ENCODE measurements at places on chromosomes 6 and 20.

- DNase-seq: no peak
These were observed 250.5 kb upstream of the PRND start for GRCh38 chr20:4471221-4471620.

GRCh38 chr20:1434571-1435336, 31.9 kb downstream of the NSFL1C start:
- DNase-seq: no peak

GRCh38 chr6:44667226-44667625, 279.7 kb downstream of the CDC5L start:
- DNase-seq: no peak

DNA sequence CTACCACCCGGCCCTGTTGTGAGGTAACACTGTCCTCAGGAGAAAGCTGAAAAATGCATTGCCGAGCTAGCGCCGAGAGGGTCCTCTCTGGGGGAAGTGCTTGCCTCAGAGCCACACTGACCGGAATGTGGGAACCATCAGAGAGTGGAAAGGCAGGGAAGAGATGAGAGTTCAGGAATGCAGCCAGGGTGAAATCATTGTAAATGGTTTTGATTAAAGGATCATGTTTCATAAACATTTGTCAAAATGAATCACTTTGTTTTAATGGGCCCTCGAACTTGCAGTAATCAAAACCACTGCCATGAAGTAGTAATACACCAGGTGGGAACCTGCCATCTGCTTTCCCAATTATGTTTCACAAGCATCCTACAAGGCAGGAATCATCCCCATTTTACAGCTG, 16.9 kb upstream of the IL17F start:
- no peak for DNase-seq

- DNase-seq: no peak
These were observed 111.8 kb upstream of the CENPW start for GRCh38 chr6:126227833-126228702.

GRCh38 chr6:30955367-30956042, 14.7 kb downstream of the MUCL3 start:
- peak; percentile 25 for DNase-seq

- DNase-seq: no peak
These were observed 107.7 kb upstream of the BTN3A2 start for GRCh38 chr6:26257272-26257671.

DNA sequence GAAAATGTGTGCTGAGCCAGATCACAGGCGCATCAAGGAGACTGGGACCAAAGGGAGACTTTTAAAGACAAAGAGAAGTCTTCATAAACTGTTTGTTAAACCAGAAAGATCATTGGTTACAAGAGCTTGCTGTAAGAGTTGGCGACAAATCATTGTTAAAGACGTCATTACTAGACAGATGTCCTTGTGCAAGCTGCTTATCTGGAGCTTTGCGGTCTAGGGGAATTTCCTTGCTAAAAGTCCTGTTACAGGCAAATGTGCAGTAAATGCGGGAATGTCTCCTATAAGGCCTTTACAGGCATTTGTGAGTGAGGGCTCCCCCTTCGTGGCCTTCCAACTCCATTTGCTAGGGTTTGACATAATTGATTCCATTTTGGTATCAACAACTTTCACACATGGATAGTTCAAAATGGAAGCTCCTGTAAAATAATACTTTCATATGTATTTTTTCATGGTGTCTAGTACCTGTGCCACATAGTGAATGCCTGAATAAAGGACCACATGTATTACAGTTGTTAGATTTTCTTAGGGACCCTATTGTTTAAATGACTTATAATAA, 362.4 kb downstream of the UTRN start:
- no peak for DNase-seq

GRCh38 chr6:15516378-15516777, 146.4 kb downstream of the DTNBP1 start:
- DNase-seq: no peak

DNA sequence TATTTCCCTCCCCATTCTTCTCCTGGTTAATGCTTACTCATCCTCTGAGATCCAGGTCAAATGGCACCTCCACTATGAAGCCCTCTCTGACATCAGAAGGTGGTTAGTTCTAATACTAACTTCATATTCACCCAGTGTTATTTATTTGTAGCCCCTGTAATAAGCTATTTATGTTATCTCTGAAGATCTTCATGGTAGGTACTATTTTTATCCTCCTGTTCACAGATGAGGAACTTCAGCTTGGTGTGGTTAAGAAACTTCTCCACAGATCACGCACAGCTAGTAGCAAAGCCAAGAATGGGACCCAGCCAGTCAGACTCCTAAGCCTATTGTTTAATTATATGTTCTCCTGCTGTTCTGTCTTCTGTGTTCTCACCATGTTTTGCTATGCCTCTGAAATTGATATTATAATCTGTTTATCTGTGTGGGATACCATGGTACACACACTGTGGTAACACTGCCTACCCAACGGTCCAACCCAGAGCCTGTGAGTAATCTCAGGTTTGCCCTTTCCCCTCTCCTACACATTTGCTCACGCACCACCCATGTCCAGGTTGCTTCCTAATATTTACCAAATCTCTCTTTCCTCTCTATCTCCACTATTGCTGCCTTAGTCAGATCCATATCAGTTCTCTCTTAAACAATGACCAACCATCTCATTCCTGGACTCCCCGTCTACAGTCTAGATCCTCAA, 98.4 kb downstream of the IPCEF1 start:
- no peak for DNase-seq

DNA sequence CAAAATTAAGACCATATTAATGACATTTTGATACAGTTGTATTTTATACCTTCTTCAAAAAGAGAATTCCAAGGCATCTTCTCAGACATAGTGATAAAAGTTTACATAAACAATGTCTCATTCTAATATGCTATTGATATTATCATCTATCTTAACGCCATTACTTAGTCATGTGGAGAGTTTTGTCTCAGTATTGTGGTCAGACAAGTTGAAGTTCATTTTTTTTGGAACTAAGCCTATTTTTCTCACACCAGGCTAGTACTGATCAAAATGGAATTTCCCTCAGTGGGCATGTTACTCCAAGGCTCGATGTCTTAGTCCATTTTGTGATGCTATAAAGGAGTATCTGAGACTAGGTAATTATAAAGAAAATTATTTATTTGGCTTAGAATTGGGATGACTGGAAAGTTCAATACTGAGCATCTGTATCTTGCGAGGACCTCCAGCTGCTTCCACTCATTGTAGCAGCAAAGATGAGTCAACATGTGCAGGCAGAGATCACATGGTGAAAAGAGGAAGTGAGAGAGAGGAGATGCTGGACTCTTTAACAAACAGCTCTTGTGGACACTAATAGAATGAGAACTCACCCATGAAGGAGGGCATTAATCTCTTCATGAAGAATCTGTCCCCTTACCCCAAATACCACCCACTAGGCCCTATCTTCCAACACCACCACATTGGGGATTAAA, 825.5 kb upstream of the MANEA start:
- DNase-seq: no peak

DNA sequence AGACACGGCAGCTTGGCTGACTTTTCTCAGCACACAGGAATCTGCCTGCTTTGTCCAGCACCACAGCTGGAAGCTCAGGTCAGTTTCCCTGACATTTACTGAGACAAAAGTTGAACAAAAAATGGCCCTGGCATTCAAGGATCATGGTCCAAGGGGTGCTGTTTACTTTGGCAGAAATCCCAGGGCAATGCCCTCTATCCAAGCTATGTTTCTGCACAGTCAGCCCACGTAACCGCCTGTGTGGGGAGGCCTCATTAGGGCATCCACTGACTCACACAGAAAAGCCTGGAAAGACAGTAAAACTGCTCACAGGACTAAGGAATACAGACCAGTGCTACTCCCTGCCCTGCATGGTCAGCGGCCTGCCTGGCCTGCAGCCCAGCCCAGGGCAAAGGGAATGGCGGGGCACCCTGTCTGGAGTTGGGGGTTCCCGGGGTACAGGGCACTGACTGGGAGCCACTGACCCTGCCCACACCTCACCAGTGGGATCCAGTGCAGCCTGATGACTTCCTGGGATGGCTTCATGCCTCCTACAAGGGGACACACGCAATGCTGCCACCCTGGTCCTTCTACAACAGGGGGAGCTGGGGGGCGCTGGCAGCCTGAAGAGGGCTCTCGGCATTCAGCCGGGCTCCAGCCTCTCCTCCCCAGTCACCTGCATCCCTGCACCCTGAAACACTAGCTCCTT, 77.1 kb downstream of the NINL start:
- DNase-seq: no peak

DNA sequence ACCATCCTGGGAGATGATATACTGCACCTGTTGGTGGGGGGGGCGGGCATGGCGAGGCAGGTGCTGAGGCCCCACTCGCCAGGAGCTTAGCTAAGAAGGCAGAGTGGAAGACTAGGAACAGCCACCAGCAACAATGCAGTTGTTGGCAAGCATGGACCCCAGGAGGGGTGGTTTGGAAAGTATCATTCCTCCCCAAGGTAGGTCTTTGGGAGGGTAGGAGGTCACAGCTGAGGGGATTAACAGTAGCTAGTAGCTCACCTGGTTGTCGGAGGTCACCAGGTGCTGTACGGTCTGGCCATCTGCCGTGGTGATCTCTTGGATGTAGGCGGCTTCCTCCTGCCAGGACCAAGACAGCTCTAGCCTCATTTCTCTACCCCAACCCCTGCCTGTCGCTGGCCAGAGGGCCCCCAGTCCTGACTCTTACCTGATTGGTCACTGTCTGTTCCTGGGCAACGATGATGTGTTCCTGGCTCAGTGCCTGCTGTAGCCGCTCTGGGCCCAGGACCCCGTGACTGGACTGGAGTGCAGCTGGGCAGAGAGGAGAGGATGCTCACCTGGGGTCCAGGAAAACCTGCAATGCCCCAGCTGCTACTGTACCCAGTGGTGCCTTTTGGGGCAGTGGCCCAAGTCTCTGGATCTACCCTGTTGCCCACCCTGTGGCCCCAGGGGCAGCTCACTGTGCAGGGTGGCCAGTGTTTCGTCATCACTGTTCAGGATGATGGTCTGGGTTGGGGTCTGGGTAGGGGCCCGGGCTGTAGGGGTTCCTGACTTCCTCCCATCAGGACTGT, 15.3 kb downstream of the PCIF1 start:
- no peak for DNase-seq

- no peak for DNase-seq
These were observed 30.8 kb downstream of the SMLR1 start for GRCh38 chr6:130858054-130858453.

GRCh38 chr6:113361014-113361645, 496.0 kb upstream of the MARCKS start:
- DNase-seq: no peak

DNA sequence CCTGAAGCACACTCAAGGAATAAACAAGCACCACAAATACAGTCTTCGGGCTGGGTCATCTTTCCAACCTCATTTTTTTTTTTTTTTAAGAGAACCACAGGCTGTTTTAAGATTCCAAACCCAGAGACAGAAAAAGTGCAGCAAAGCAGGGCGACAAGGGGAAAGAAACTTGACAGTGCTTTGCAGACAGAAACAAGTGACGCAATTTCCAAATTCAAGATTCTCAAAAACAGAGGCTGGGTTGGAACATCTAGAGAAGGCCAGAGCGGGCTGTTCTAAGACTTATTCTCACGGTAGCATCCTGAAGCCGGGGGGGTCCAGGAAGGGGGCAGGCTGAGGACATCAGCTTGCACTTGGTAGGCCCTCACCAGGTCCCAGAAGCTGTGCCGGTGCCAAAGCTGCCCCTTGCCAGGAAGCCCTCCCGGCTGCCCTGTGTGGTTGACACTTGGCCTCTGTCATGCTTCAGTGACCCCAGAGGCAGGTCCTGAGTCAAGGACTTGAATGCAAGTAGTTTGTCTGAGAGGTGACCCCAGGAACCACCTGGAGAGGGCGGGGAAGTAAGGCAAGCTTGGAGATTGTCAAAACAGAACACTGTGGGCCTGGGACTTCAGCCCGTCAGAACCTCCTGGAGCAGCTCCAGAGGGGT, 50.5 kb downstream of the BMP7 start:
- DNase-seq: no peak

GRCh38 chr6:156021746-156022396, 566.2 kb upstream of the NOX3 start:
- no peak for DNase-seq

DNA sequence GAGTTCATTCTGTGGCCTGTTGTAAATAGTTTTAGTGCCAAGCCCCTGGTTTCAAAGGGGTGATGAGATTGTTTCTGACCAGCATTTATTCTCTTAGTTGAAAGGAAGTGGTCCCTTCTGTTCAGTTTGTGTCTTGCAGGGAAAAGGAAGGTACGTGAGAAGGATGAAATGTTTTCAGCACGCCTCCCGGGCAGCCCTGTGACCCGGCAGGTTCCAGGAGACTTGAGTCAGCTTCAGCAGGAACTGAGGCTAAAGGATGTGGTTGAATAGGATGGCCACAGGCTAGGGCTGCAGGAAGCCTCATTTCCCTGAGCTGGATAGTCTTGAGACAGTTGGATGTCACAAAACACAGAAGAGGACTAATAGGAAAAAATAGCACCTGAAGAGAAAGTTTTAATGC, 132.4 kb upstream of the SYNDIG1 start:
- no peak for DNase-seq

DNA sequence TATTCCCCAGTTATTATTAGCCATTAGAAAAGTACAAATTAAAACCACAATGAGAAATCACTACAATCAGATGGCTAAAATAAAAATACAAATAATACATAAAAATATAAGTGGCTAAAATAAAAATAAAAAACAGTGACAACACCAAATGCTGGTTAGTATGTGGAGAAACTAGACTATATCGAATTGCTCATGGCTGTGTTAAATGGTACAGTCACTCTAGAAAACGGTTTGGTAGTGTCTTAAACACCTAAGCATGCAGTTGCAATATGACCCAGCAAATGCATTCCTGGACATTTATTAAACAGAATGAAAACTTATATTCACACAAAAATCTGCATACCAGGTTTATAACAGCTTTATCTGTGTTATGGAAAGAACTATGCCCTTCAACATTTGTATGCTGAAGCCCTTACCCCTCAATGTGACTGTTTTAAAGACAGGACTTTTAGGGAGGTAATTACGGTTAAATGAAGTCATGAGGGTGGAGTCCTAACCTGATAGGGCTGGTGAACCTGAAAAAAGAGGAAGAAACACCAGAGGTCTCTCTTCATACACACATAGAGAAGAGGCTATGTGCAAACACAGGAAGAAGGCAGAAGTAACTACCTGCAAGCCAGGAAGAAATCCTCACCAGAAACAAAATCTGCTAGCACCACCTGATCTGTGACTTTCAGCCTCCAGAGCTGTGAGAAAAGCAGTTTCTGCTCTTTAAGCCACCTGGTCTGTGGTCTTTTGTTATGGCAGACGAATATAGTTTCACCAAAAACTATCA, 84.9 kb downstream of the ASCC3 start:
- DNase-seq: no peak

- DNase-seq: no peak
These were observed 6.0 kb upstream of the SMIM28 start for GRCh38 chr6:138371720-138372119.

DNA sequence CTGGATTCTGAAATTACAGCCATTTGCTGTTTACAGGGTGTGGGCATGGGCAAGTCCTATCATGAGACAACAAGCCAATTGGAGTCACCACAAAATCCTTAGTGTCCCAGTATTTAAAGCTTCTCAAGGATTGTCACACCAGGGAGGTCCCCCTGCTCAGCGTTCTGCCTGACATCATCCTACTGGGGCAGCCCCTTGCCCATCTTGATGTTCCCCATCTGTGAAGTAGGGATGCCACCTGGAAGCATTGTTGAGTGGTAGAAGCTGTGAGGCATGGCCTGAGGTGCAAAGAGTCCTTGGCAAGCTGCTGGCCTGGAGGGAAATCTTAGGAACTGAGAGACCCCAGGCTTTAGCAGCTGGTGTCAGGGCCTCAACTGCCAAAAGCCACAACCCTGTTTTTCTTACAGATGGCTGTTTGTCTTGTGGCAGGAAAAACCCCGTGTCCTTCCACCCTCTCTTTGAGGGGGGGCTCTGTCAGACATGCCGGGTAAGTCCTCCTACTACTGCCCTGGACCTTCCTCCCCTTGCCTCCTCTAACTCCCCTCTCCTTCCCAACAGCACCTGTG, 23.3 kb upstream of the MAPRE1 start:
- no peak for DNase-seq
